ENCODE measurements at places on chromosomes 3 and 15.

- no peak for DNase-seq
Measured at GRCh38 chr3:59016930-59017616, 32.8 kb downstream of the CFAP20DC start.

DNA sequence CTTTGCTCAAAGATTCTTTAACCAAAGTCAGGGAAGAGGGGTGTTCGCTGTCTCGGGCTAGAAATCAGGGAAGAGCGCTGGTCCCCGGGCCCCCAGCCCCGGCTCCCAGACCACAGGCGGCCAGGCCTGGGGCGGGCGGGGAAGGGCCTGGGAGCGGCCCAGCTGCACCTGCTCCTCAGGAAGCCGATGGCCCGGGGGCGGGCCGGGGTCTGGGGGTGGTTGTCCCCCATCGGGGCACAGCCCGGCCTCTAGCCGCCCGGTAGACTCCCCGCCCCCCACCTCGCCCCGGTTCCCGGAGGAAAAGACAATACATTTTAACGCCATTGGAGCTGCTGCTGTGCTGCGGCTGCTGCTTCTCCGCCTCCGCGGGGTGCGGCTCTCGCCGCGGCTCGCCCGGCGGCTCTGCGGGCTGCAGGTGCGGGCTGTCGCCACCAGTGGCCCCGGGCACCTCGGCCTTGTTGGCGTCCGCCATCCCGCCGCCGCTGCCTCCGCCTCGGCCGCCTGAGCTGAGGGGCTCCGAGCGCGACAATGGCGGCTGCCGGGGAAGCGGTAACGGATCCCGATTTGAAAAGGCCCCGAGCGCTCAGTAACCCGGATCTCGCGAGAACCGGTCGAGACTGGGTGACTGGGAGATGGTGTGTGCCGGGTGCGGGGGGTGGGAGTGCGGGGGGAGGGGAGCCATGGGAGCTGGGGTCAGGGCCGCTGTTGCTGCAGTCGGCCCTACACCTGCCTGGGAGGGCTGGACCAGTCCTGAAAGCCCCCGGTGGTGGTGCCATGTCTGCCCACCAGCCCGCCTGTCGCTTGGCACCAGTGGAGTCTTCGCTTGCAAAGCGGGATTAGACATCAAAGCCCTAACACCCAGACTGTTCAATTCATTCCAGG, at the start of gene MYEF2:
TSS of gene MYEF2 (minus strand) at position 530 of the 882 bp plus-strand sequence. CDS start at position 472, 58 bp downstream.
- peak; percentile 67 for DNase-seq

- DNase-seq, result no peak
Measured at GRCh38 chr3:14299767-14300166, 102.6 kb upstream of the SLC6A6 start.

- DNase-seq, result no peak
Measured at GRCh38 chr15:31433091-31433490, 106.5 kb downstream of the KLF13 start.

DNA sequence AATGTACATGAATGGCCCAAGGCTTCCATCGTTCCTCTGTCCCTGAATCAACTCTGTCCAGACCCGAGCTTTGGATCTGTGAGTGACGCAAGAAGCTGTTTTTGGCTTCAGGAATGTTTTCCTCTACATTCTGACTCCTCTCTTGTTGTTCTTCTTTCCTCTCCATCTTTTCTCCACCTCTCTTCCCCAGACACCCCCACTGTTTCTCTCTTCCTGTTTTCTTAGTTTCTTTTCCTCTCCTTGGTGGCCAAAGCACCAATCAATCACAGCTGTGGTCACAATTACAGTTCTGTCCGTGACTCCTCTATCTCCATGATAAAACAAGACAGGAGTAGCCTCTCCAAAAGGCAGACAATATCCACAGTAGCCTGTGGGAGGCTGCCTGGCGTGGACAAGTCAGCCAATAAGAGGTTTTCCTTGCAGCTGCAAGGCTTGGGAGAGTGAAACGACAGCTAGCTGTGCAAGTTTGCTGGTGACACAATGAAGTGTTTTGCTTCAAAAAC, 4.9 kb upstream of the TMEM212 start:
- no peak for DNase-seq
